AG20443 (cell line): ENCODE measurements at places on chromosomes 1 and 21.

DNA sequence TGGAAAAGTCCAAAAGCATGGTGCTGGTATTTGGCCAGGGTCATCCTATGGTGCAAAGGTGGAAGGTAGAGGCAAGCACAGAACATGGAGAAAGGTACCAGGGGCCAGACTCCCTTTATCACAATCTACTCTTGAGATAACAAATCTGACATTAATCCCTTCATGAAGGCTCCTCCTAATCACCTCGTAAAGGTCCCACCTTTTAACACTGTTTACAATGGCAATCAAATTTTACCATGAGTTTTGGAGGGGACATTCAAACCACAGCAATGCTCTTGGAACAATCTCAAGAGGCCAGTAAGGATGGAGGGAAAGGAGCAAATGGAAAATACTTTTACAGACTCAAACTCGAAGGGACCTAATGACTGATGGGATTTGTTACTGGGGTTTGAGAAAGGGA lies 6.1 kb downstream of the PTPN14 start:
- no peak for DNase-seq

DNA sequence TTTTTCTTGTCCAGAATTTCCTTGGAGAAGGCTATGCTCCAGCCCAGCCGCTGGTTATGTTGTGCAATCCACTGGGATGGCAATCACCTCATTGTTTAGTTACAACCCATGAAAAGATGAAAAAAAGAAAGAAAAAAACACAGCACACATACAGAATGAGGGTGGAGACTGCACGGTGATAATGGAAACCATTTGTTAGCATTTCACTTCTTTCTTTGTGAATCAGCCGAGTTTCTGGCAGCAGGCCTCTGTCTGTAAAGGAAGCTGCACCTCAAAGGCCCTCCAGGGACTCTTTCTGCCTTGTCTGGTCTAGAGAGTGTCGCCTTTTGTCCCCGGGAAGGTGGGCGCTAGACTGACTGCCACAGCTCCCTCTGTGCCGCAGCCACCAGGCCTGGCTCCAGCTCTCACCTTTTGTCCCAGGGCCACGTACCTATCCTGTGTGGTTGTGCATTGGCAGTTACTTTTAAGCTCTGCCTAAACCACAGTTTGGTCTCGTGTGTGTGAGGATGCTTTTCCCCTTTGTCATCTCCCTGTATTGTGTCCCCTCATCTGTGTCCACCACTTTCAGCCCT lies 35.6 kb downstream of the NGF start:
- peak; percentile 87 for DNase-seq

GRCh38 chr1:53608676-53609075 lies 130.3 kb downstream of the GLIS1 start:
- no peak for DNase-seq

GRCh38 chr21:15367061-15367626 lies 302.3 kb upstream of the NRIP1 start:
- no peak for DNase-seq

DNA sequence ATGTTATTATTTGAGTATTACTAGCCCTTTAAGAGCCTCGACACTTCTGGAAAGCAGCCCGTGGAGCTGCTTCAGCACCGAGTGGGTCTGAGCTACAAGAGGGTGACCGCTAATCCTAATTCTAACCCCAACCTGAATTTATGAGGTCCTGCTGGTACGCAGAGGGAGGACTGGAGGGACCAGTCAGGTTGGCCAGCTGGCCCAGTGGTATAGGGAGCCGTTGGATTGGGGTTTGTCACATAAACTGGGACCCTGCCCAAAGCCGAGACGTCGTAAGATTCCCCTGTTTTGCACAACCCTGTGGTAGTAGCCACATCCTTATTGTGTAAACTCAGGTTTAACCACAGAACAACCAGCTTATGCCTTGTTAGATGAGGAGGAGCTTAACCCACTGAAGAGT lies 60.8 kb upstream of the F3 start:
- peak; percentile 75 for DNase-seq

DNA sequence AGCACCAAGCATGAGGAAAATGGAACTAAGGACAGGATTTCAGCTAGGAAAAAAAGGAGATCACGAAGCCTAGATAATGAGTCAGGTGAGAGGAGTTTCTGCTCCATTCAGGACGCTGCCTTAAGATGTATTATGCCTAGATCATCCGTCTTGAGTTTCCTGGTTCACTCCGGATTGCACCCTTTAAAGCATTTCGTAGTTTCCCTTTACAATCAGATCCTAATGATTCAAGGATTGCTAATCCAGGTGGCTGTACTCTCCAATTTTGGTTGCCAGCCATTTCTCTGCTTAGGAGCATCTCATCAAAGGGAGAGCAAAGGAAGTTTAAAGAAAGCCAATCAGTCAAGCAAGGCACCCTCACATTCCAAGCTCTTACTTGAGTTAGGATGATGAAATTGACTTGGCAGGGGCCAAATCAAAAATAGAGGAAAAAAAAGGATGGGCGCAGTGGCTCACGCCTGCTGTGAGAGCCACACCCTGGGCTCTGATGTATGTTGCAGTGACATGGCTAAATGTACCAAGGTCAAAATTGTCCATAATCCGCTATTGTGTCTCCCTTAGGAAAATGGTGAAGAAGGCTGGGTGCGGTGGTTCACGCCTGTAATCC lies 156.9 kb upstream of the SOD1 start:
- DNase-seq: no peak

GRCh38 chr1:7234471-7234755 lies 449.2 kb downstream of the CAMTA1 start:
- no peak for DNase-seq

DNA sequence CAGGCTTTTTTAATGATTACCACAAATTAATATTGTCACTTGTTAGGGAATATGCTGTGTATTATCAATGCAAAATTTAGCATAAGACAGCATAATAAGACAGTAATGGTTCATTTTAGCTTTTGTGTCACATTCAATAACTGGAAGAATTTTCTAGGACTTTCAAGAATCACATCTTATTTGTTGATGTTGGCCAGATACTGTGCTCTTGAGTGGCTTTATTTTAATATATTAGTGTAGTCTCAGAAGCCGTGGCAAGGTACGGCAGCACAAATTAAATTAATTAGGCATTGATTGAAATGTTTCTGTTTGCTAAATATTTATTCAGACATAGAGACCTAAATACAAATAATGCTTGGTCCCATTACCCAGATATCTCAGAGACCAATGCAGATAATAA lies 10.4 kb downstream of the IFI44L start:
- no peak for DNase-seq

DNA sequence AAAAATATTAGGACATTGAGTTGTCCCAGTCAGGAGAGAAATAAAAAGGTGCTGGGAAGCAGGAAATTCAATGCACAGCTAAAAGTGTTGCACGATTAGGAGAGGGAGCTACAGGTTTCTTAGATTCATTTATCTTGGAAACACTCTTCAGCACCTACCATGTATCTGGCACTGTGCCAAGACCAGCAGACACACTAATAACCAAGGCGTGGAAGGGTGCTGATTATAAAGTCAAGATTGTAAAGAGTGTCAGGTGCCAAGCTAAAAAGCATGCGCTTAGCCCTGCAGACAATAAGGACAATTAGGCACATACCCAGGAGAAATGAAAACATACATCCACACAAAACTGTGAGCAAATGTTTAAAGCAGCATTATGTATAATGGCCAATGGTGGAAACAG lies 129.9 kb downstream of the DSCAM start:
- no peak for DNase-seq

DNA sequence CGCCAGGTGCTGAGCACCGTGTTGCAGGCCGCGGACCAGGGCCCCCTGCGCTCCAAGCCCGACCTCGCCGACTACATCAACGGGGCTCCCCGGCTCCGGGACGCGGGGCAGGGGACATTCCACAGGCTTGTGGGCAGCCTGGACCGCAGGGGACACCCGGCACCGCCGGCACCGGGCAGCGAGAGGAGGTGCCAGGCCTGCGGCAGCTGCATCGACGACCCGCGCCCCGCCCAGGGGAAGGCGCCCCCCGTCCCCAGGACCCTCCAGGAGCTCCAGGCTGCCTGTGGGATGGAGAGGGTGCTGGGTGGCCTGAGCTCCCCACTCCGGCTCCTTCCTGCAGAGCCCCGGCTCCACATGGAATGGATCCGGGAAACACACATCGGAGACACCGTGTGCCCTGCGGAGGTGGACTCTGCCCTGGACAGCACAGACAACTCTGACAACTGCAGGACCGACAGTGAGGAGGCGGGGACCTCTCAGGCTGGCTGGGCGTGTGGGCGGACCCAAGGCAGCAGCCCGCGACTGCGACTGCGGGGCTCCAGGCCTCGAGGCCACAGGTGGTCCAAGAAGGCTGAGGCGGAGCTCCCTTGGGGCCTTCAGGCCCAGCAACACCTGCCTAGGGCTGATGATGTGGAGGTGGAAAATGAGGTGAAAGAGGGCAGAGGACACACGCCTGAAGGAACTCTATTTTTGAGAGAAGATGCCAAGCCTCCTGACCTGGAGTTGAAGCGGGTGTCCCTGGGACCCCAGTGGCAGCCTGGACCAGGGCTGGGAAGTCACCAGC lies 22.8 kb downstream of the KIAA1614 start:
- DNase-seq: no peak

GRCh38 chr1:35640380-35641232 lies 720 bp downstream of the PSMB2 start:
- no peak for DNase-seq

GRCh38 chr1:244181867-244182266 lies 130.8 kb downstream of the ZBTB18 start:
- DNase-seq: no peak

- DNase-seq: no peak
Observed at GRCh38 chr21:17780539-17780938, 38.6 kb downstream of the C21orf91 start.

DNA sequence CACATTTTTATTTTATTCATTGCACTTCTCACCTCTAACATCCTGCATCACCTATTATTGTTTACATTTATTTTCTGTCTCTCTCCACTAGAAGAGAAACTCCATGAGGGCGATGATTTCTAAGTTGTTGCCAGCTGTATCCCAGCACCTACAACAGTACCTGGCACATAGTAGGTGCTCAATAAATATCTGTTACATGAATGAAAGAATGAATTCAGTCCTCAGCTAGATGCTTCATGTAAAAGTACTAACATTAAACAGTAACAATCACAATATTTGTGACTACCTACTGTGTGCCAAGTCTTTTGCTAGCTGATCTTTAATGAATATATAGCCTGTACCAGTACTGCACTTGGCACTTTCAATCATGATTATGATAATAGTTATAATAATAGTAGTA lies 3.0 kb downstream of the TAS1R2 start:
- DNase-seq: no peak

GRCh38 chr1:90155721-90156487 lies 161.0 kb downstream of the ZNF326 start:
- DNase-seq: no peak

GRCh38 chr1:204971517-204972336 lies 71.3 kb upstream of the CNTN2 start:
- DNase-seq: peak; percentile 94

DNA sequence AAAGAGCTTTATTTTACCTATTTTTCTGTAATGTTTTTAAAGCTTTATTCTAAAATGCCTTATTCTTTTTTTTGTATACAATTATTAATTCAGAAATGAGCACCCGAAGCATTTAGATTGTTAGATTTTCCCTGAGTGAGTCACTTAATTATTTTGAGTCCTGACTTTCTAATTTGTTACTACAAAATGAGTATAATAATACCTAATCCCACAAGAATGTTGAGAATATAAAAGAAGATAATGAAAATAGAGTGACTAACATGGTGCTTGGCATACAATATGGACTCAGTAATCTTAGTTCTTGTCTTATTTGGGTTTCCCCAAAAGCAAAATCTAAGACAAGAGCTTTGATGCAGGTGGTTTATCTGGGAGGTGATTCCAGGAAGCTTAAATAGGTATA lies 142.2 kb downstream of the LHX8 start:
- no peak for DNase-seq

- no peak for DNase-seq
Observed at GRCh38 chr1:192445839-192446489, 129.2 kb downstream of the RGS21 start.

- DNase-seq: no peak
Observed at GRCh38 chr1:211531194-211532087, 39.5 kb upstream of the RD3 start.

DNA sequence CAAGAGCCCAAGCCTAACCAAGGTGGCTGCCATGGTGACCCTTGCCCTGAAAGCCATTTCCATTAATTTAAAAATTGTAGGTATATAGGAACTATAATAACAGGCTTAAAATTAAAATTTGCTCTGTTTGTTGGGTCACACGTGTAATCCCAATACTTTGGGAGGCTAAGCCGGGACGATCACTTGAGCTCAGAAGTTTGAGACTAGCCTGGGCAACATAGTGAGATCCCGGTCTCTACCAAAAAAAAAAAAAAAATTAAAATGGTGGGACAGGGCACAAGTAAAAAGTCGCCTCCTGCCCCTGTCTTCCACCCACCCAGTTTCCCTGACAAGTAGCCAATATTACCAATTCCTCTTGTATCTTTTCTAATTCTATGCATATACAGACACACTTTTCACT lies 6.6 kb downstream of the CAPZA1 start:
- DNase-seq: no peak

DNA sequence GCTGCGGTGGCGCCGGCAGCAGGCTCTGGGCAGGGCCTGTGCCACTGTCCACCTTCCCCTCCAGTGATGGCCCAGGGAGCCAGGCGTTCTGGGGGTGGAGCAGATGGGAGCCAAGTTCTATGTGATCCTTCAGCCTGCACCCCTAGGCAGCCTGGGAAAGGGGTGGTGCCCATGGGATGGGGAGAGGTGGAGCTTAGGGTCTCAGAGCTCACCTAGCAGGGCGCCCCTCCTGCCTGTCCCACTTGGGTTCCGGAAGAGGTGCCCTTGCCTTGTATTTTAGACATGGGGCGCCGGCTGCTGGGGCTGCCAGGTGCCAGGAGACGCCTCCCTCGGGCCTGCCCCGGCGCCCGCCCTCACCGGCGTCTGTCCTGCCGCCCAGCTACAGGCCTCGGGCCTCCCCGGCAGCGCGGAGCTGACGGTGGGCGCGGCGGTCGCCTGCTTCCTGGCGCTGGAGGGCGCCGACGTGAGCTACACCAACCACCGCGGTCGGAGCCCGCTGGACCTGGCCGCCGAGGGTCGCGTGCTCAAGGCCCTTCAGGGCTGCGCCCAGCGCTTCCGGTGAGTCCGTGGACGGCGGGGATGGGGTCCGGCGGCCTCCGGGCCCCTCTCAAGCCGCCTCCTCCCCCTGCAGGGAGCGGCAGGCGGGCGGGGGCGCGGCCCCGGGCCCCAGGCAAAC lies 3.1 kb upstream of the MMP23B start:
- DNase-seq: no peak

GRCh38 chr21:43373362-43374227 lies 53.3 kb downstream of the SIK1 start:
- no peak for DNase-seq

- DNase-seq: no peak
Observed at GRCh38 chr1:64337475-64337874, 132.5 kb upstream of the CACHD1 start.

DNA sequence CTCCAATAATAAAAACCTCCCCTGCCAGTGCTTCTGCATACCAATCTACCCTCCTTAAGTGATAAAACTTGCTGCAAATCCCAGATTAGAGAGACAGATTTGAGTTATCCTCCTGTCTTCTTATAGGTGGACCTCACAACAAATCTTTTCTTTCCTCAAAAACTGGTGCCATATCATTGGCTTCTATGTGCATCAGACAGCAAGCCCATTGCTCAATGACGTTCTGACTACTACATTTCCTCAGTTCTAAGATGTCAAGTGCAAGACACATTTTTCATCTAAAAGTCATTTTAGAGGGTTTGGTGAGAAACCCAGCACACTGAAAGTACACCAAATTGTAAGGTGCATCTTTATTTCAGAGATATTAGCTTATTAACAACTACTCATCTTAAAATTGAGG lies 107.8 kb upstream of the VAV3 start:
- no peak for DNase-seq
